ENCODE measurements at places on chromosomes 6 and 20. TPM values are rescaled to one million over a fixed set of nuclear protein-coding genes. Genes with fewer than 3 reads are reported as not detected.

Gene NRSN1
- polyA plus RNA-seq, result 25.5 TPM

Gene C20orf202
- polyA plus RNA-seq, result 0.92 TPM

Gene TAGAP
- 3.1 TPM for polyA plus RNA-seq

Gene GID8
- polyA plus RNA-seq, result 43.7 TPM

GRCh38 chr20:24662322-24662721 lies 192.9 kb downstream of the SYNDIG1 start:
- no peak for DNase-seq

DNA sequence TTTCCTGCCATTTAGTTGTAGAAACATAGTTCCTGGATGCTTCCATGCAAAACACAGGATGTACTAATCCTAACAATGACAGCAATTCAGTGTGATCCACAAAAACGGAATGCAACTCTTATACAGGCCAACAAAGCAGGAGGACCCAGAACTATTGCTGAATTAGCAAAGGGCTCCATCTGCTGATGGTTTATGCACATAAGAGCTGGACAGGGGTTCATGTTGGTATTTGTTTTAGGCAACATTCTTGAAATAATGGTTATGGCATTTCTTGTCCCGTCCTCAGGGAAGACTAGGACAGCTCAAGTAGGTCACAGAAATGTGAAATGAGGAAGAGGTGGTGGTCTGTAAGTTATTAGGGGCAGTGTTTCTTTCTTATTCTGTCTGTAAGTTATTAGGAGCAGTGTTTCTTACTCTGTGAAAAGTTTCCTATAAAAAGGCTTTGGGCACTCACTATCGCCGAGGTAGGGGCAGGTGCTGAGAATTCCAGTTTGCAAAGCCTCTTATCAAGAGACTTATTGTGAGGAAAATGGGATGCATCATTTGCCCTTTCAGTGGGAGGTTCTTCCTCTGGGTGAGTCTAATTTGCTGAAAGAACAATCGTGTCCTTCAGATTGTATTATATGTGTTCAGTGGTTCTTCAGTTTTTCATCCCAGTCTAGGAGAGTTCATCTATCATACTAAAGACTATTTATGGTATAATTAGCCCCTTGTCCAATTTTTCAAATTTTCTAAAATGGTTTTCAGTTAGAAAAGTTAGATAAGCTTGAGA lies 171.1 kb downstream of the MCHR2 start:
- DNase-seq, result peak; percentile 17

DNA sequence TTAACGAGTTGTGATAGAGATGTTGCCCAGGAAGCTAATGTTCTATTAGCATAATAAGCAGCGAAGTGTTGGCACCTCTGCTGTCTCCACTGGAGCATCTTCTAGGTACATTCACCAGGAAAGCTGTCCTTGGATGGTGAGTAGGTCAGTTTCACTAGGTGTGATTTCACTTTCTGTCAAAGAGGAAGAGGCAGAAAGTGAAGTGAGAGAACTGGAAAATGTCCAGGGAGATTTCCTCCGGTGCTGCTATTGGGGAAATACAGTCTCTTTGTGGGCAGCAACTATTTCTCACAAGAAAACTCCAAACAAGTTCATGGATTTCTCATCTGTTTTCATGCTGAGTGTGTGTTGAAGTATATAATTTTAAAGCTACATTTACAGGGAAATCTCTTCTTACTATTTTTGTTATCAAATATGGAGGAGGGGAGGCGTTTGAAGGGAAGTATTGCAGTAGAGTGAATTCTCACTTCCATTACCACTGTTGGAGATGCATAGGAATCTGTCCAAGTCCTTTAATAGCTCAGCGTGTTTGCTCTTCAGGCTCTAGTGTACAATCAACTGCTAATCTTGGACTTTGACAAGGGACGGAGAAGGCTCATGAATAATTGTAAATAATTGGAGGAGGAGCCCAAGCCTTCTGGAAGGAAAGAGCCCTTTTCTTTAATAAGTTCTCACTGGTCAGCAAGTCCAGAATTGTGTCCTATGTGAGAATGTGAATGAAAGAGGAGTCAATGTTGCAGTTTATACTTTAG lies 16.1 kb upstream of the TSBP1 start:
- DNase-seq, result no peak

- DNase-seq, result no peak
Observed at GRCh38 chr6:27562027-27562410, 89.1 kb upstream of the ZNF184 start.

Data from spinal cord (tissue), 10 donors.